Urinary bladder (tissue), 4 donors: ENCODE measurements at places on chromosomes 12 and 14. TPM values are rescaled to one million over a fixed set of nuclear protein-coding genes. Genes with fewer than 3 reads are reported as not detected.

The TPH2 gene
- total RNA-seq: not detected

The FAM90A1 gene
- not detected for total RNA-seq

The PPP4R3A gene
- total RNA-seq: 129 TPM

The TAS2R20 gene
- total RNA-seq: 23.7 TPM

The GYS2 gene
- not detected for total RNA-seq

The DDN gene
- 0.74 TPM for total RNA-seq

The ZFC3H1 gene
- 109 TPM for total RNA-seq

The SMARCD1 gene
- 30.2 TPM for total RNA-seq

The GALNT6 gene
- 1.1 TPM for total RNA-seq

The DBX2 gene
- 0.26 TPM for total RNA-seq

The TRIM9 gene
- 1.1 TPM for total RNA-seq

The NRL gene
- total RNA-seq: 0.85 TPM

The PRKD1 gene
- 27.7 TPM for total RNA-seq

GRCh38 chr12:80262346-80262745 is 163.0 kb downstream of the OTOGL start:
- DNase-seq: no peak

DNA sequence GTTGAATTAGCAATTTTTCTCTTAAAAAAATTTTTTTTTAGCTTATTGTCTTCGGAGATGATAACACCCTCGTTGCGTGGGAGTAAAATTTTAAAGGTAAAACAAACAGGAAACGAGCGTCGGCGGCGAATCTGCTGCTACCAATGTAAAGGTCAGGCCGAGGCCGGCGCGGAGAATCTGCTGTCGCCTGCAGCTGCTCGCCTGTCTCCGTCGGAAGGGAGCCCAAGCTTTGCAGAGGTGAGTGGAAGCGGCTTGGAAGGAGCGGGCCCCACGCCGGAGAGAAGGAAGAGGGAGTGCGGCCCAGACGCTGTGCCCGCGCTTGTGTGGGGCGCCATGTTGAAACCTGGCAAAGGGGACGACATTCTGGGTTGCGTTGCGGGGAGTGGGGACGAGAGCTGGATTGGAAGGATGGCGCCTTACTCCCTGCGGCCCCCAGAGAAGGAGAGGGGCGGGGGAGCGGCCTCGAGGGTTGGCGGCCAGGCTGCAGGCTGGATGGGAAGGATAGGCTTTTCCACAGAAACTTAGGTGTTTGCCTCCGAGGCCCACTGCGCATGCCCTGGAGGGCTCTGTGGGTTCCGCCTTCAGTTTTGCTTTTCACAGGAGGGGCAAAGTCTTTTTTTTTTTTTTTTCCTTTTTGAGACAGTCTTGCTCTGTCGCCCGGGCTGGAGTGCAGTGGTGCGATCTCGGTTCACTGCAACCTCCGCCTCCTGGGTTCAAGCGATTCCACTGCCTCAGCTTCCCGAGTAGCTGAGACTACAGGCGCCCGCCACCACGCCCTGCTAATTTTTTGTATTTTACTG is at the start of gene SNRNP35:
Gene SNRNP35, plus strand, starts transcription at position 160 of the 800 bp plus-strand sequence. CDS start 7,402 bp downstream, outside the sequence.
- peak; percentile 77 for DNase-seq

- DNase-seq: no peak
Measured at GRCh38 chr12:99271071-99271470, 376.5 kb upstream of the GARIN6 start.

GRCh38 chr12:50032854-50033581 is 7.7 kb upstream of the RACGAP1 start:
- no peak for DNase-seq

- no peak for DNase-seq
Measured at GRCh38 chr12:17971850-17972249, 118.1 kb downstream of the RERGL start.

DNA sequence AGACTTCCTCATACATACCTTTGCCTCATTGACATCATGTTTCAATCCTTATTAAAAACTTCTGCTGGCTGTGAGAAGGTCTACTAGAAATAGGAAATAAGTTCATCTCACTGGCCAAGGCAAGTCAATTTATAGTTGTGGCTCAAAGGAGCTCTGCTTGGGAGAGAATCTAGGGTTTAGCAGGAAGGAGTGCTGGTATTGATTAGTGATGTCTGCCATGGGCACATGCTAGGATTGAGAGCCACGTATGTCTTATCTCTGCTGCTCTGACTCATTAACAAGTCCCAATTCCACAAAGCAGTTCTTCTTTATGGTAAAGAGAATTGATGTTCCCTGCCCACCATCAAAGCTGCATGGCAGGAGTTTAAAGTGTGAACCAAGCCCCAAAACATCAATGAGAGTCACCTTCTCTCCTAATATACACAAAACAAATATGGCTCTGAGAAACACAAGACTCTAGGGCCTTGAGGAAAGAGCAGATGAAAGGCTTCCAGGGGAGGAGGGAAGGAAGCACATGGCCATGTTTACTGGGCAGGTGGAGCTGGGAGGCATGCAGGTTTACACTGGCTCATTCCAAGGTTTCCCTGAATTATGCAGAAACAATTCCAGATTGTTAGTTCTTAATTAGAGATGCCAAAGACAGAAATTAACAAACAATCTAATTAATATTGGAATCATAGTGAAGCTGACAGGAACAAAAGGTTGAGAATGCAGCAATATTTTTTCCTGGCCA is 931.9 kb upstream of the TMEM132C start:
- DNase-seq: no peak

- no peak for DNase-seq
Measured at GRCh38 chr14:68816943-68817430, 24.1 kb upstream of the ZFP36L1 start.

DNA sequence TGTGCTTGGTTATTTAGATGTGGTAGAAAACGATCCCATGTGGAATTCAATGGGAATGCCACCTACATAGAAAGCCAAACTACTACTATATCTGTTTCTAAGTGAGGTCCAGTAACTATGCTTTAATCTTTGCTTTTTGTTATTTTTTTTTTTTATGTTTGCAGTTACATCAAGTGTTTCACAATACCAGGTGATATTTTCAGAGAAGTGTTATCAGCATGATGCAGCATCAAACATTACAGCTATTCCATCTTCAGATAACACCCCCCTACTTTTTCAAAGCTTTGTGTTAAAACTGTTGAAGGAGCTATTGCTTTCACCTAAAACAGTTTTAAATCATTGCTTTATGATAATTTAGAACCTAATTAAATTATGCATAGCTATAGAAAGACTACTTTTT is 163.8 kb upstream of the SLC16A7 start:
- no peak for DNase-seq

GRCh38 chr12:47249719-47250357 is 170.1 kb upstream of the AMIGO2 start:
- no peak for DNase-seq

DNA sequence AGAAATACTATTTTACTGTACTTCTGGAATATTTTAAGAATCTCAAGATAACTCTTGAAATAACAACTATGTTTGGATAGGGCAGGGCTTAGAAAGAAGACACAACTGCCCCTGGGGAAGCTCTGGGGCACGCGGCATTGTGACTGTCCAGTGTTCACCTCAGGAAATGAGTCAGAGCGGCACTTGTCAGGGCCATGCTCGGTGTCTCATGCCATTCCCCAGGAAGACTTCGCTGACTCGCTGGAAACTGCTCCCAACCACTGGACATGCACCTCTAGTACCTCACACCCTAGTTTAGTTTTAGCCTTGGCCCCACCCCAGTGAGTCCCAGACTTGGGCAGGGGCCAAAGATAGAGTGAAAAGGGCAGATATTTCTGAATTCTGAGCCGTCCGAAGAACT is 192.0 kb downstream of the TTC7B start:
- DNase-seq: no peak

DNA sequence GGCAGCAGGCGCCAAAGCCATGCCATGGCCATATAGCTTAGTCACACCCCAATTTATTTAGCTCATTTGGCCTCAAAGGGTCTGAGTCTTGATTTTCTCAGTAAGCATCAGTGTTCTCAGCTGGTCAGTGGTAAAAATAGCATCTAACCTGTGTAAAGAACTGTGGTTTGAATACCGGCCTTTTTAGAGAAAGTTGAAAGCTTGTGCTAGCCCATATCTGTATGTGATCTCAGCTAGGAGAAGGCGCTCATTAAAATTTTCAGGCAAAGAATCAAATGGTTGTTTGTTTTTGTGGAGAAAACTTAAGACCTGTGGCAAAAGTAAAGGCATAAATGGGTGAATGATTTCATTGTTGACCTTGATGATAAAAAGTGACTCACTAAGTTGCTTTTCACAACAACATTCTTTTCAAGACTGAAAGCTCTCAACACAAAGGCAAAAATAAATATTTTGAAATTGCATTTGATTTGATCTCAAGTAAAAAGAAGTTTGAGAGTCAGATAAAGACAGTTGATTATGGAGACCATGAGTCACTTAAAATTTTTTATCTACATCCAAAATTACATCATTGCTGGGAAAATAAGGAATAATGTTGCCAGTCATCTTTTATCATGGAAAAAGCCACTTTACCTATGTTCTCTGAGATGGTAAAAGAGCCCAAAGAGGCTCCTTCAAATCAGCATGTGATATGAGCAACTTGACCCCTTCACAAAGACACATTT is 128.5 kb upstream of the RGS6 start:
- no peak for DNase-seq
